ENCODE measurements at places on chromosomes 4 and X.
A peak's percentile ranks its signal among the peaks of the same experiment; 100 is the strongest.

GRCh38 chrX:56757327-56757726 lies 28.3 kb downstream of the NBDY start:
- DNase-seq, result no peak

DNA sequence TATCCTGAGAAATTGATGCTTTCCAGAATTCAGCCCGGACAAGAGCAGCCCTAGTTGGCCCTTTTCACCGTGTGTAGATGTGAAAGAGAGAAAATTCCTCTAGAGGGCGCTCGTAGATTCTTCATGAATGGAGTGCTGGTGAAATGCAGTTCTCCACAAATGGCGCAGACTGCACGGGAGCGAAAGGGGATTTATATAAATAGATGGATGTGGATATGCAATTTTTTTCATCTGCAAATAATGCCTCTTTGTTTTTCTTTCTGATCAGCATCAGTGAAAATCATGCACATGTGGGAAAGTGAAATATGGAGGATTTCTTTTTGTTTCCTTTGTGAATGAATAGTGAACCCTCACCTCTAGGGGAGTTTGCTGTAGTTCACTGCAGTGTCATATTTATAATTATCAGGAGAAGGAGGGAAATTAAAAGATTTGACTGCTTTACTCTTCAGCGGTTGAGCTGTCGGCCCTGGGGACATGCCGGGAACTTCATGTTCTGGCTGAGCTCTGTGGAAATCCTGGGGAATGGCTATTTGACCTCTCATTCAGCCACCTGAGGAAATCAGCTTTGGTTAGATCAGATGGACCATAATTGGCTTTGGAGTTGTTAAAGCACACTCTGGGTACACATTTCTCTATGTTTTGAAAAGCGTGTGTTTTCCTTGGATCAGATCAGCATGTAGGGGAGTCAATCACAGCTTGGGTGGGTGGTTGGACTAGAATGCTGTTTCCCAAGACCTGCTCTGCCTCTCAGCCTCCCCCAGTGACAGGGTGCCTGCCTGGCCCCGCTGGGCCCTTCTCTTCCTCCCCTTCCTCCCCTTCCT lies 115.0 kb upstream of the SHISA3 start:
- no peak for DNase-seq

DNA sequence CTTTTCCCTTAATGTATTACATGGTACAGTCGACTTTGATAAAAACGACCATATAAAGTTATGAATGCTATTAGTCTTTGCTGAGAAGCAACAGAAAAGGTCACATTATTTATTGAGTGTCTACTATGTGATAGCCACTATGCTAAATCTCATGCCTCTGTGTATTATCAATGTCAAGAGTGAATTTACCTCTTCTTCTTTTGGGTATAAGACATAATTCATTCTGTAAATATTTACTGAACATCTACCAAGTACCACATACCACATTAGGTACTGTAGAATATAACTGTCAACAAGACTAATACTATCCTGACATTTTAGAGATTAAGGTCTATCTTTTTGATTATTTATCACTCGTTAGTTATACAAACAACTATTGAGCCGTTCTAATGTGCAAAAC lies 268.7 kb upstream of the FTHL17 start:
- no peak for DNase-seq

GRCh38 chrX:22037225-22037624 lies 5.1 kb downstream of the PHEX start:
- DNase-seq, result no peak

DNA sequence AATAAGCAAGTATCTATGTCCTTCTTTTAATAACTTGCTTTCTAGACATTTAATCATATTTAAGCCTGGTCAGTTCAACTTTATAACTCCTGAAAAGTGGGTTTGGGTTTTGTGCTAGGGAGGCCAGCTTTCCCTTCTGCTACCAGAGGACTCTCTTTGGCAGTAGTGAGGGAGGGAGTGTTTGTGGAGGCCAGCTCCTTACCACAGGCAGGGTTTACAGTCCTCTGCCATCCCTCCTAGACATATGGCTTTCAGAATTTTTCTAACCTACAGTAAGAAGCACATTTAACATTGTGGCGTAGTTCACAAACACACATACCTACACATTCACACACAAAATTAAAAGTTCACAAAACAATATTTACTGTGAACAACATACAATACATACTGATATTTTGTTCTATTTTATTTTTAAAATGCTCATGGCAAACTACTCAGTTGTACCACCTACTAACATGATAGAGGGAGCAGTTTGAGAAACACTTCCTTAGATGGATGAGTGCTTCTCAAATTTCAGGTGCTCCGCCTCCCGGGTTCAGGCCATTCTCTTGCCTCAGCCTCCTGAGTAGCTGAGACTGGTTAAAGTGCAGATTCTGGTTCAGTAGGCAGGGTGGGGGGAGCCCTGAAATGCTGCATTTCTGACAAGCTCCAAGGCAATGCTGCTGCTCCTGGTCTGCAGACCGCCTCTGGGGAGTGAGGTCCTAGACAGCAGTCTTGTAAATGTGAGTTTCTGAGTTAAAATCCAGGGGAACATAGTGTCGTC lies 86.7 kb downstream of the PTTG2 start:
- no peak for DNase-seq

- DNase-seq, result no peak
Observed at GRCh38 chr4:122884499-122884898, 37.9 kb downstream of the NUDT6 start.

- DNase-seq, result no peak
Observed at GRCh38 chr4:35237924-35238323, 1006.4 kb downstream of the ARAP2 start.

GRCh38 chr4:155903453-155903852 lies at the start of gene TDO2:
TSS of gene TDO2 (plus strand) at chr4:155903696. CDS start at chr4:155903759, 63 bp downstream.
- no peak for DNase-seq

DNA sequence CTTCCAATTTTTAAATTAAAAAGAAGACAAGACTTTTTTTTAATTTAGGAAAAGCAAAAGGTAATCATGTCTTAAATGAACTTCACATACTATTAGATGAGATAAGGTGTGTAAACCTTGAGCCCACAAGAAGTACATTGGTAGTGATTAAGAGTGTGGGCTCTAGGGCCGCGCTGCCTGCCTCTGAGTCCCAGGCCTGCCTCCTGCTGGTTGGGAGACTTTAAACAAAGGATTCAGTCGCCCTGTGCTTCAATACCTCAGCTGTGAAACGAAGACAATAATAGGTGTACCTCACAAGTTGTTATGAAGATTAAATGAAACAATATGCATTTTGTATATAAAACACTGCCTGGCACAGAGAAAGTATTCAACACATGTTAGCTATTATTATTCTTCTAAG lies 95.9 kb upstream of the MYOZ2 start:
- DNase-seq, result no peak

DNA sequence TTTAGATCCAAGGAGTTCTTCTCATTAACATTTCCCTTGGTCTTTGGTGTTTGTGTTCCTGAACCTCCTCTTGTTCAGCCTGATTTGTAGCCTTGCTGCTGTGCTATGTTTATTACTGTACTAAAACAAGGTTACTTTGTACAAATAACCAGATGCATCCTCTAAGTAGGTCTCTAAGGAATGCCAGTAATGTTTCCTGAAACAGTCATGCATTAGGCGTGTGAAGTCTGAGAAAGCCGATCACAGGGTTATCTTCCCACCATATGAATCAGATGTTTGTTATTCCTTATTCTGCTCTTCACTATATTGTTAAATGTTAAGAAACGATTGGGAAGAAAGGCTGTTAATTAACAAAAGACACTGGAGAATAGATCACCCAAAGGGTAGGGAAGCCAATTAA lies 66.9 kb downstream of the GALNTL6 start:
- DNase-seq, result no peak

GRCh38 chr4:89108091-89108490 lies 3.2 kb upstream of the TIGD2 start:
- no peak for DNase-seq

DNA sequence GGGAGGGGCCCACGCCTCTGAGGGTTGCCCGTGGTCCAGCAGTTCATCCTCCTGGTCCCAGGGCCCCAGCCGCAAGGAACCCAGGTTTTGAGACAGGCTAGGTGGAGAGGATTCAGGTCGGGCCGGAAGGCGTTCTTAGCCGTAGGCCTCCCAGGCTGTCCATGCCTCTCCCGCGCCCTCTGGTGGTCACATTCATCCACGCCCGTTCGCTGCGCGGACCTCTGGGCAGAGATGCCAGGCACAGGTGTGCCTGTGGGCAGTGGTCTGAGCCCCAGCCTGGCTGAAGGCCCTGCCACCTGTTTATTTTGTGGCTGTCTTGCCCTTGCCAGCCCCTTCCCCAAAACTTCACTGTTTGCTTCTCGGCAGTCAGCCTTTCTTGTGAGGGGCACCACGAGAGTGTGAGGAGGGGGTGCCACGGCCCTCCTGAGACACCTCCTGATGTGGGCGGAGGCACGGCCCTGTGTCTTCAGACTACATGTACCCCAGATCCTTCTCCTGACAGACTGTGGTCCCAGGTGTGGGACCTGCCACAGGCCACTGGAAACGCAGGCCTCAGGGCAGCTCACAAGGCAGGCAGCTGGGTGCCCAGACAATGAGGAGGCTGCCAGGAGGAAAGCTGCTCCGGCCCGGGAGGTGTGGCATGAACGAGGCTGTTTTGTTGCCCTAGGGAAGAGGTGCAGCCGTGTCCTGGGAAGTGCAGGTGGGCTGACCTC lies 5.0 kb downstream of the UVSSA start:
- DNase-seq, result peak; percentile 83
